Stimulated activated CD8-positive, alpha-beta memory T cell treated with anti-CD3 and anti-CD28 coated beads, Interleukin-4, amount 100 ng/mL, for 1 hour (primary cell): ENCODE measurements at places on chromosomes 7 and 10.

DNA sequence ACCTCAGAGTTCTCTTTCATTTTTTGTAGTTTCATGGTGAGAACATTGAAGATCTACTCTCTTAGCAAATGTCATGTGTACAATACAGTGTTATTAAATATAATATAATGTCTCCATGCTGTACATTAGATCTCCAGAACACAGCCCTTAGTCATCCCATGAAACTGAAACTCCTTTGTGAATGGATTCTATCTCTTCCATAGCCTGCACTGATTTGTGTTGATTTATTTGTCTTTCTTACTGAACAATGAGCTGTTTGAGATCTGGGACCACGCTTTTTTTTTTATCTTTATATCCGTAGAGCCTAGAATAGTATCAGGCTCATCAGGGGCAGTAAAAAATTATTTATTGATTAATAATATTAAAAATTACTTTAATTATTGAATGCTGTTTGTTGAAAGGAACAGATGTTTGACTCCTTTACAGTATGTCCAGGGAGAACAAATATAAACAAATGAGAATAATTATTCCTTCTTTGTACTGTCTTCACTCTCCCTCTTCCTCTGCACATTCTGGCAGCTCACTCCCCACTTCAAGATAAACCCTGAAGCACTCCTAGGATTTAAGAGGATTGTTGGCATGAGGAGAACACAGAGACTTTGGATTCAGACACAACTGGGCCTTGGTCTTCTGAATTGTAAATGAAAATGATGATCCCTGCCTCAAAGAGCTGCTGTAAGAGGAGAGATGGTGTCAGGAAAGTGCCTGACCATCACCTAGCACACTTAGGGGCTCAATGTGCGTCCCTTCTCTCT is 81.6 kb upstream of the MSRB2 start:
- no peak for DNase-seq

DNA sequence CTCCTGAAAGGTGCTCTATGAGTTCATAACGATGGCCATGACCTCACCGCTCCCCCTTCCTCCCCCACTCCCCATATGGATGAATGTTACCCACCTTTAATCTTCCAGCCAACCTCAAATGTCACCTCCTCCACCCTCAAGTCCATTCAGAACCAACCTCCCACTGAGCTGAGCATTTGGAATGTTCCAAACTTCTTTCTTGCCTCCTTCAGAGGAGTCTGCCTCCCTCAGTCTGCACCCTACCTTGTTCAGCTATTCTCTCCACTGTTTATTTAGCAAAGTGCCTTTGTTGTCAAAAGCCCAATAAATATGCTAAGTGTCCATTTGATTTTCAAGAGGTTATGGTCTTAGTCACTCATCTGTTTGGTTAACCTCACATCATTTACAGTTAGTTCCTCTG is 22.9 kb upstream of the MTPAP start:
- no peak for DNase-seq

GRCh38 chr10:90227217-90227656 is 525.8 kb downstream of the KIF20B start:
- no peak for DNase-seq

DNA sequence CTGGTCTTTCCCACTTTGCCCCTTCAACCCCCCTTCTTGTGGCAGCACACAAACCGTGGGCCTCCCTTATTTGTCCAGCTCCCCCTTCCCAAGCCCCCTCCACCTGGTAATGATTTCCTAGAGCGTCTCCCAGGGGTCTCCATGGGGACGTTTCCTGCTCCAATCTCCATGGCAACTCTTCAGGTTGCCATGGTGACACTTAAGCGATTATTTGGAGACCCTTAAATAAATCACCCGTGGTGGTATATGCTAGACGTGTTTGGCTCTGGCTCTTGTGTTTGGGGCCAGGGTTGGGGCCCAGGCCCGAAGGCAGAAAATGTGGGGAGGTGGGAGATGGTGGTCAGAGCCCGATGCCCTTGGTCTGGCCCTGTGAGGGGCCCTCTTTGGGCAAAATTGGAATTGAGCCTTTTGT is 41.1 kb upstream of the DLG5 start:
- DNase-seq, result no peak

DNA sequence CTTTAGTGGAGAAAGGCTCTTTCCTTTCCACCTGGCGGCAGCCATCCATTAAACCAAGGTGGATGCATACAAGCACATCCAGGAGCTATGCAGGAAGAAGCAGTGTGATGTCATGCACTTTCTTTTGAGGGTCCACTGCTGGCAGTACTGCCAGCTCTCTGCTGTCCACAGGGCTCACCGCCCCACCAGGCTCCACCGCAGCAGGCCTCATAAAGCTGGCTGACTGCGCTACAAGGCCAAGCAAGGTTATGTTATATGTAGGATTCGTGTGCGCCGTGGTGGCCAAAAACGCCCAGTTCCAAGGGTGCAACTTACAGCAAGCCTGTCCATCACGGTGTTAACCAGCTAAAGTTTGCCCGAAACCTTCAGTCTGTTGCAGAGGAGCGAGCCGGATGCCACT is 37.3 kb upstream of the TRUB1 start:
- no peak for DNase-seq

DNA sequence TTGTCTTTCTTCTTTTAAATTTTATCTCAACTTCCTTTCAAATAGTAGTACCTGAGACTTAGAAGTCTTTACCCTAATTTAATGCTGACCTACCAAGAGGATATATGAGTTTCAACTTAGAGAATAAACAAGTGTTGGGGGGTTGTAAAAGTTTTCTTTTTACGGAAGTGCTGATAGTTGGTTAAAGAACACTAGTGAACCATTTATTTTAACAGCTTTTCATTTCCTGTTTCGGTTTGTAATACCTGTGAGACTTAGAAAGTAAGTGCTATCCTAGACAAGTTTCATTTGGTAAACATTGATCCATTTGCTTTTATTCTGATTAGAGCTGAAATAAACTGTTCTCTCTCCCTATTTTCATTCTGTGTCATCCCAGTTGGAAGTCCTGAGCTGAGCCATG is 683.1 kb upstream of the SORCS1 start:
- DNase-seq, result no peak

DNA sequence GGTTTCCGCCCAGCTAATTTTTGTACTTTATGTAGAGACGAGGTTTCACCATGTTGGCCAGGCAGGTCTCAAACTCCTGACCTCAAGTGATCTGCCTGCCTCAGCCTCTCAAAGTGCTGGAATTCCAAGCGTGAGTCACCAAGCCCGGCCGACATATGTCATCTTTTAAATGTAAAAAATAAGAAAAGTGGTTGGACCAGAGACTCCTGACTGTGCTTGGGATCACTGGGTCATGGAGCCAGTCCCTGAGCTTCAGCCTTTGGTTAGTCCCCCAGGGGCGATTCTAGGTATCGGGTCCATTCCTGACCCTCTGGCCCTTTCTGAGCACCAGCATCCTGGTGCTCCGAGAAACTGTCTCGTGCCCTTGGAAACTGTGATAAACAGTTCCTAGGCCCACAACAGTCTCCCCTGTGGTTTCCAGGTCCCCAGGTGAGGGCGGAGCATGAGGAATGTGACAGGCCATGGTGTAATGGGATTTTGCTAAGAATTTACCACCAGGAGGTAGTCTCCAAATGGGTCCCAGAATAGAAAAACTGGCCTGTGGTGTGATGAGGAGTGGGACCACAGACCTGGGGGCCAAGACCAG is 32.8 kb downstream of the UBTD1 start:
- no peak for DNase-seq

- DNase-seq, result no peak
These were observed 622.4 kb upstream of the C7orf33 start for GRCh38 chr7:147968046-147968610.

DNA sequence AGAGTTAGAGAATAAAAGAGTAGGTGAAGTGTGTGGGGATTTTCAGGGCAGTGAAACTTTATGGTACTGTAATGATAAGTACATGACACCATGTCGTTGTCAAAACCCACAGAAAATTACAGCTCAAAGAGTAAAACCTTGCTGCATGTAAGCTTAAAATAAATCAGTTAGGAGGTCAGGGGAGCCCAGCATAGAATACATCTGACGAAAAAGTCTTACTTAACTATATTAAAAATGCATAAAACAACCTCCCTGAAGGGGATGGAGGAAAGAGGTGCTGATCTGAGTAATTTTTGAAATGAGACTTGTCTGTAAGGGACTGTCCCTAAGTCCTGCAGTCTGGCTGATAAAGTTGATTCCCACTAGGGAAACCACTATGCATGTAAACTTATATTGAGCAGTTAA is 49.8 kb upstream of the AKR1E2 start:
- DNase-seq, result no peak

DNA sequence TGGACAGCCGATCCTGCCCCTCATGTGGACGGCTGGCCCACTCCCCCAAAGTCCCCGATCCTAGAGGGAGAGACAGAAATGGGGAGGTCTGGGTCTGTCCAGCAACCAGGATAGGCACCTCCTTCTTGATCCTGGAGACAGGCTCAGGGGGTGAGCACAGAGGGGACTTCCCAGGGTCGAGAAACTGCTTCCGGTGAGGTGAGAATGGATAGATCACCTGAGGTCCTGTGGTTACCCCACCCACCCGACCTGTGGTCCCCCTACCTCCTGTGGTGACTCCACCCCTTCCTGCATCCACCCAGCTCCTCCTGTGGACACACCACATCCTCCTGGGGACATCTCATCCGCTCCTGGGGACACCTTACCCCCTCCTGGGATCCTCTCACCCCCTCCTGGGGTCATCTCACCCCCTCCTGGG is 27.4 kb upstream of the RASGEF1A start:
- no peak for DNase-seq

DNA sequence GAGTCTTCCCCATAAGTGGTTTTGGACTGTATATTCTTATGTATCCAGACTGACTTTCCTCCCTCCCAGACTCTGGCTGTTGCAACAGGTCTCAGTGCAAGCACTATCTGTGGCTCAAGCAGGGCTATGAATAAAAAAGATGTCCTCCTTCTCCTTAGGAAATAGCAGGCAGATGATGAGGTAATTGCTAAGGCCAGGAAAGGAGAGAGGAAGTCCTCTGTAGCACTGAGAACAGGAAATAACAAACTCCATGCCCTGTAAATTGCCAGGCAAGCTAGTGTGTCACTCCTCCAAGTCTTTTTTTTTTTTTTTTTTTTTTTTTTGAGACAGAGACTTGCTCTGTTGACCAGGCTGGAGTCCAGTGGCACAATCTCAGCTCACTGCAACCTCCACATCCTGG is 900.1 kb downstream of the TYW1 start:
- no peak for DNase-seq

GRCh38 chr10:31921031-31921430 is 7.6 kb downstream of the ARHGAP12 start:
- no peak for DNase-seq

- DNase-seq, result no peak
These were observed 233.9 kb downstream of the DNAJB6 start for GRCh38 chr7:157570531-157571200.

DNA sequence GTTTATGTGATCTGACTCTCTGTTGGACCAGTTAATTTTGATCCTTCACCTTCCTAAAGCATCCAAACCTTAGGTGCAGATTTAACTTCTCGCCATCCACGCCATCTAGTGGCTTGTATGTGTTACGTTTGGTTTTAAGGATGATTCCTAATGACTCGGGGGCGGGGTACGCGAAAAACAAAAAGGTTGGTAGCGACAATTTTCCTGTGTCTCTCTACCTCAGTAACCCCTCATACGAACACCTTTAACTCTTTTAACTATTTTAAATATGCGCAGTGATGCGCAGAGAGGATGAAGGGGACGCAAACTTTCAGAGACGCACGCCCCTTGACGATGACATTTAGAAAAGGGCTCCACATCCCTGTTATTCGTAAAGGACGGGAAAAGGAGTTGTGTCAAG is 714 bp upstream of the KCND2 start:
- DNase-seq, result no peak

GRCh38 chr10:117927332-117927731 is 119.4 kb downstream of the RAB11FIP2 start:
- no peak for DNase-seq

- no peak for DNase-seq
These were observed 129.8 kb downstream of the KCND2 start for GRCh38 chr7:120402801-120403200.

- peak; percentile 74 for DNase-seq
These were observed at the start of gene SGPL1 for GRCh38 chr10:70815504-70816219. Gene SGPL1 (plus strand): TSS chr10:70815948. CDS start chr10:70816854, 906 bp downstream.

GRCh38 chr10:55460008-55460407 is 659.0 kb upstream of the PCDH15 start:
- no peak for DNase-seq

- no peak for DNase-seq
These were observed 529 bp downstream of the HPS1 start for GRCh38 chr10:98446151-98446660.

GRCh38 chr10:88707429-88708155 is 1.5 kb downstream of the LIPK start:
- no peak for DNase-seq

GRCh38 chr10:101066896-101067355 is 5.1 kb downstream of the KAZALD1 start:
- DNase-seq, result no peak

- no peak for DNase-seq
These were observed 47.3 kb upstream of the PIP4K2A start for GRCh38 chr10:22761569-22762220.

DNA sequence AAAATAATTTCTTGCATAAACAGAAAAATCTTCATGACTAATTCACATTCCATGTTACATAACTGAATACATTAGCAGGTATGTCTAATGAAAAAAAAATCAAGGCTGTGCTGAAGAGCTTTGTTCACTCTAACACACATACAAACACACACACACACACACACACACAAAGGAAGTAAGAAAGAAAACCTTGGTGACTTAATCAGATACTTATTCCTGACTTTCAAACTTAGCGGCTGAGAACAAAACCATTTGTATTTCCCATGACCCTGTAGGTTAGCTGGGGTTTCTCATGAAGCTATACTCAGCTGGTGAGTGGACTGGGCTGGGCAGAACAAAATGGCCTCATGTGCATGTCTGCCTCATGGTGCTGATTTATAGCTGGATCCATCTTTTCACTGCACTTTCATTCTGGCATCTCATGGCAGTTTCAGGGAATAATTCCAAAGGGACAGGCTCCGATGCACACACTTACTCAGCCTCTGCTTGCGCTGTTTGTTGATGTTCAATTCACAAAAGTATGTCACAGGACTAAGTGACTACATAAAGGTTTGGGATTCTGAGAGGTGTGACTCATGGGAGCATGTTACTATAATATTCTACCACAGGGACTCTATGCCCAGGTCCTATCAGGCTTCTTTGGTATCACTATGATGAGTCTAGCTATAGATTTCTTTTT is 161.2 kb downstream of the PCLO start:
- DNase-seq, result no peak

DNA sequence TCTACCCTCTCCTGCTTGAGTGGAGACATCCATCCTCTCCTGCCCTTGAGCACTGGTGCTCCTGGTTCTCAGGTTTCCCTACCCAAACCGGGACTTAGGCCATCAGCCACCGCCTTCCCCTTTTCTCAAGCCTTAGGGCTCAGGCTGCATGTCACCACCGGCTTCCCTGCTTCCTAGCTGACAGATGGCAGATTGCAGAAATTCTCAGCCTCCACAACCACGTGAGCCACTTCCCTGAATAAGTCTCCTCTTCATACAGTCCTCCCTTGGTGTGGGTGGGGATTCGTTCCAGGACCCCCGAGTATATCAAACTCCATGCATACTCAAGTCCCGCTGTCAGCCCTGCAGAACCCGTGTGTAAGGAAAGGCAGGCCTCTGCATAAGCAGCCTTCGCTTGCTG is 203.5 kb upstream of the ZNF32 start:
- no peak for DNase-seq
